MG63 (cell line): ENCODE measurements at places on chromosomes 1 and 21. TPM values are rescaled to one million over a fixed set of nuclear protein-coding genes. Genes with fewer than 3 reads are reported as not detected.

BCAN gene
- total RNA-seq, result not detected in 2 replicates

HES3 gene
- total RNA-seq, result not detected in 2 replicates

STMN1 gene
- total RNA-seq, result 85.4 and 116 TPM in 2 replicates

FYB2 gene
- total RNA-seq, result not detected in 2 replicates

TCEA3 gene
- total RNA-seq, result not detected in 2 replicates

DR1 gene
- total RNA-seq, result 50.0 and 79.3 TPM in 2 replicates

AMY1B gene
- not detected in 2 replicates for total RNA-seq

PRKCZ gene
- 5.3 and 12.2 TPM in 2 replicates for total RNA-seq

KRTAP12-2 gene
- total RNA-seq, result not detected in 2 replicates

C1orf53 gene
- total RNA-seq, result 7.6 and 12.6 TPM in 2 replicates

C1orf94 gene
- total RNA-seq, result not detected in 2 replicates
